AG04449 (cell line): ENCODE measurements at places on chromosomes 16 and 17.
A peak's percentile ranks its signal among the peaks of the same experiment; 100 is the strongest.

- DNase-seq: no peak
These were observed 10.3 kb downstream of the CUEDC1 start for GRCh38 chr17:57944908-57945307.

GRCh38 chr17:65799869-65800268 lies 238.4 kb upstream of the AXIN2 start:
- no peak for DNase-seq

- DNase-seq: no peak
These were observed 405 bp upstream of the ACE start for GRCh38 chr17:63476459-63476853.

DNA sequence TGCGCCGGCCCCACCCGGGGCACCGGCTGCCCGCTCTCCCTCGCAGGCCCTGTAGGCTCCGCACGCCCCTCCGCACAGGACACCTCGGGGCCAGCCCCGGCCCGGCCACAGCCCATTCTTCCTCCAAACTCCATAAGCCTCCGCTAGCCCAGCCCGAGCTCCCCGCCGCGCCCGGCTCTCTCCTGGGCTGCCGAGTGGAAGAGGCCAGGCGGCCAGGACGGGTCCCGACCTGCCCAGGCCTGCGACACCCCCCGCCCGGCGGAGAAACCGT lies 397 bp downstream of the NCOR1 start:
- DNase-seq: no peak

DNA sequence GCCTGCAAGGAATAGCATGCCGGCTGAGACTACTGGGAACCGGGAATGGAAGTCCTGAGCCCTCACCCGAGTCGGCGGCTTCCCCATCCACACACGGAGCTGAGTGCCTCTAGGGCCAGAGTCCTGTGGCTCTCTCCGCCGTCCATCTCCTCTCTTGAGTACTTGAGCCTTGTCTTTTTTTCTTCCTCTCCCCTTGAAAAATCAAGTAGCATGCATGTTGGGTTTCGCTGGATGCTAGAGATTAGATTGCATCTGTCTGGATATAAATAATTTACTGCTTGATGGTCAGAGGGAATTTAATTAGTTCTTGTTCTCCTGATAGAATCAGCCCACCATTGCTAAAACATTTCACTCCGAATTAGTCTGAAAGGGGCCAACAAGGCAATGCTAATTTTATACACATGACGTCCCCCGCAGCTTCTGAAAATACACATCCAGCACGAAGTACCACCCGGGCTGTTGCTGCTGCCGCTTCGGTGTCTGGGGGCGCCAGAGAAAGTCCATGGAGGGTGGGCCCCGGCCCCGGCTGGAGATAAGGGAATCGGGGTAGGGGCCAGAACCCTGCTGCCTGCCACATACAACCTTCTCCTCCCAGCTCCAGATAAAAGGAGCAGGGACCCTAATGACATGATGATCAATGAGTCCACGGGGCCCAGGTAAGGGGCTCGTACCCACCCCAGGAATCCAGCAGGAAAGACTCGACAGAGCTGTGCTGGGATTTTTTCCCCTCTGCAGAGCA lies 48.5 kb downstream of the RBFOX3 start:
- no peak for DNase-seq

- DNase-seq: no peak
These were observed 23.6 kb upstream of the FZD2 start for GRCh38 chr17:44533533-44534246.

GRCh38 chr17:39818358-39819000 lies 45.6 kb downstream of the IKZF3 start:
- DNase-seq: no peak

- no peak for DNase-seq
These were observed 85.3 kb upstream of the LGALS9 start for GRCh38 chr17:27545562-27546229.

DNA sequence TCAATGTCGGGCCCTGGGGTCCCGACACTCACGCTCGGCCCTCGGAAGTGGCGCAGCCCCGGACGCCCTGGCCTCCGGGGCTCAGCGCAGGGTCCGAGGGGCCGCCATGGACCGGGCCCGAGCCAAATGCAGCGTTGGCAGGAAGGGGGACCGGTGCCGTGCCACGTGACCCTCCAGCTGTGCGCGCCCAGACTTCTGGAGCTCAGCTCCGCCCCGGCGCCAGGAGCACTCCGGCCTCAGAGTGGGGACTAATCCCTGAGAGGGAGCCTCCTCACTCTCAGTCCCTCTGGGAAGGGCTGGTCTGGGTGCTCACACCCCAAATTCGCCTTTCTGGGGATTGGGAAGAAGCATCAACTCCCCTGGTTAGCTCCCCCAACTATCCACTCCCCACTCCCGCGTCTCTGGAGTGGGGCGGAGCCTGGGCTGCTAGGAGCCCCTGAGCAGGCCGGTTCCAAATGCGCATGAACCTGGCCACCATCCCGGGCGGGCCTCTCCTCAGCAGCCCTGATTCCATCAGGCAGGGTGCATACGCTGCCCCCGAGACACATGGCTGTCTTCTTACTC lies at the start of gene B3GNT9:
Gene B3GNT9, minus strand, starts transcription at position 166 of the 564 bp plus-strand sequence. CDS start 513 bp downstream, outside the sequence.
- no peak for DNase-seq

DNA sequence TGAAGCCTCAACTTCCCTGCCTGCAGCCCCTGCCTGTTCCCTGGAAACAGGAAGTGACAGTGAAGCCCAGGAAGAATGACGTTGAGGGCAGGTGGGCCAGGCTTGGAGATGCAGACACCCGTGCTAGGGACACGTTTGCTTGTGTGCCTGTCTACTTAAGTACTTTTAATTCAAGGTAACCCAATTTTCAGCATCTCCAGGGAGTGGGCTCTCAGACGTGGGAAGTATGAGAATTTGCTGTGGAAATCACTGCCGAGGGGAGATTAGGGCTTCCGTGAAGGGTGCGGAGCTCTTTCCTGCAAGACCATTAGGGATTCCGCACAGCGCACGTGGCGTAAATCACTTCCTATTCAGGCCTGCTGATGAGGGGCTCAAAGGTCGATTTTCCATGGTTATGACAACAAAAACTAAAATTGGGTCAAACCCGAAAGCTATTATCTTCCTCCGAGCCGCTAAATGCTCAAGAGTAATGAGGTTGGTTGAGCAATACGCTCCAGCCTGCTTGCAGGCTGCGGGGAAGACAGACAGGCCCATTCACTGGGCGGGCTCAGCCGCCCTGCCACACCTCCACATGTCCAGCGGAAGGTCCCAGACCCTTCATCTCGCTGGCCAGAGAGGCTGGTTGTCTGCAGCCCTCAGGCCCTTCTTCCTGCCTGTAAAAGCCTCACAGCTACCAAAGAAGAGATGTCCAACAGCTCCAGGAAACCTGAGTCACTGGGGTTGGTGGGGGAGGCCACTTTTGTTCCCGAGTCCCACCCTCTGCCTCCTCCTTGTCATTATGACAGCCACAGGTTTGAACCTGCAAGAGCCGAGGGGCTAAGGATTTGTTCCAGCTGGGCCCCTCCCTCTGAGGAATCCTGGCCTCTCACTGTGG lies 109.9 kb downstream of the RBFOX3 start:
- no peak for DNase-seq

GRCh38 chr17:3845291-3845620 lies 790 bp downstream of the NCBP3 start:
- no peak for DNase-seq

GRCh38 chr16:13014476-13014875 lies 113.1 kb downstream of the SHISA9 start:
- no peak for DNase-seq

DNA sequence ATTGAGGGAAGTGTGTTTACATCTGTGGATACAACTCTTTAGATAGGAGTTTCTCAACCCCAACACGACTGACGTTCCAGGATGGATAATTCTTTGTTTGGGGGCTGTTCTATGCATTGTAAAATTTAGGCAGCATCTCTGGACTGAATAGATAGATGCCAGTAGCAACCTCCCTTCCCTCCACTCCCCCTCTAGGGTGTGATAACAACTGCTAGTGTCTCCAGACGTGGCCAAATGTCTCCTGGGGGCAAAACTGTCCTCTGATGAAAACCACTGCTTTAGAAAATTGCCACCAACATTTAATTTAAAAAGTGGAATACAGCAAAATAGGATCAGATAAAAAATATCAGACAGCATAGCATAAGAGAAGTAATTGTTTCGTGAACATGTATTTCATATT lies 79.9 kb downstream of the HS3ST3A1 start:
- no peak for DNase-seq

DNA sequence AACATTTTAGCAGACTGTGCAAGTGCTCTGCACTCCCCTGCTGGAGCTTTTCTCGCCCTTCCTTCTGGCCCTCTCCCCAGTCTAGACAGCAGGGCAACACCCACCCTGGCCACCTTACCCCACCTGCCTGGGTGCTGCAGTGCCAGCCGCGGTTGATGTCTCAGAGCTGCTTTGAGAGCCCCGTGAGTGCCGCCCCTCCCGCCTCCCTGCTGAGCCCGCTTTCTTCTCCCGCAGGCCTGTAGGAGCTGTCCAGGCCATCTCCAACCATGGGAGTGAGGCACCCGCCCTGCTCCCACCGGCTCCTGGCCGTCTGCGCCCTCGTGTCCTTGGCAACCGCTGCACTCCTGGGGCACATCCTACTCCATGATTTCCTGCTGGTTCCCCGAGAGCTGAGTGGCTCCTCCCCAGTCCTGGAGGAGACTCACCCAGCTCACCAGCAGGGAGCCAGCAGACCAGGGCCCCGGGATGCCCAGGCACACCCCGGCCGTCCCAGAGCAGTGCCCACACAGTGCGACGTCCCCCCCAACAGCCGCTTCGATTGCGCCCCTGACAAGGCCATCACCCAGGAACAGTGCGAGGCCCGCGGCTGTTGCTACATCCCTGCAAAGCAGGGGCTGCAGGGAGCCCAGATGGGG lies 3.1 kb downstream of the GAA start:
- no peak for DNase-seq

- no peak for DNase-seq
These were observed 98.5 kb downstream of the METRNL start for GRCh38 chr17:83177611-83178532.

DNA sequence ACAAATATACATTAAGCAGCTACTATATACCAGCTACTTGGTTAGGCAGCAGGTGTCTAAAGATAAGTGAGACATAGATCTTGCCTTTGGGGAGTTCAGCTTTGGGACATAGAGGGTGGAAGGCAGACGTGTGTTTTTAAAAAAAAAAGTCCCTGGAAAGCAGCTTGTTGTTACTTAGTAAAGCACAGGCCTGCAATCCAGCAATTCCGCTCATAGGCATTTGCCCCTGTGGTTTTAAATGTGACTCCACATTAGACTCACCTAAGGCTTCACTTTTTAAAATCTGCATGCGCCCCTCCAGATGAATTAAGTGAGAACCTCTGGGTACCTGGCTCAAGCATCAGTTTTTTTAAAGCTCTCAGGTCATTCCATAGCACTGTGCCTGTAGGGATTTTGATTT lies 7.2 kb upstream of the MLYCD start:
- DNase-seq: no peak

DNA sequence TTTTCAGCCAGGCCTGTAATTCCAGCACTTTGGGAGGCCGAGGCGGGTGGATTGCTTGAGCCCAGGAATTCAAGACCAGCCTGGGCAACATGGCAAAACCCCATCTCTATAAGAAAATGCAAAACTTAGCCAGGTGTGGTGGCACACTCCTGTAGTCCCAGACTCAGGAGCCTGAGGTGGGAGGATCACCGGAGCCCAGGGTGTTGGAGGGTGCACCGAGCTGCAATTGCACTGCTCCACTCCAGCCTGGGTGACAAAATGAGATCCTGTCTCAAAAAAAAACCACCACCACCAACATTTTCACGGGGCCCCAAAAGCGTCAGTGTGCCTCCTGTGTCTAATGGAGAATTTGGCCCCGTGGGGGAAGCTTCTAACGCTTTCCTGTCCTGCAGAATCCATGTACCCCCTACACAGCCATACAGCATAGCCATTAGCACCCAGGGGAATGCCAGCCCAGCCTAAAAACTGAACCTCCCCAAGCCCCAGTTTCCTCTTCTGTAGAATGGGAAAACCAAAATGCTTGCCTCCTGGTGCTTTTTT lies 22.2 kb upstream of the MAP3K14 start:
- no peak for DNase-seq

DNA sequence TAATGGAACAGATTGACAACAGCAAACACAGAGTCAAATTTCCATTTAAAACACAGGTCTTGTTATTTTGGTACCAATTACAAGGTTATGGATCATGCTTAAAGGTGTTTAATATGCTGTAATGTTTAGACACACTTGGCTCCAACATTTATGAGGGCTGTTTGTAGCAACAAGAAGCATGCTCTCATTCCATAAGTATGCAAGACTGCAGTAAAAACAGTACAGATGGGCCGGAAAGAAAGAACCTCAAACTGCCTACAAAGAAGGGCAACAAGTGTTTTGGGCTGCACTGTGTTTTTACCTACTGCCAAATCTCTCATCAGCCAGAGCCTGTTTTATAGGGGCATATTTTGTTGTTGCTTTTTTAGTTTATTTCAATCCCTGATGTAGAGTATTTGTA lies 100.5 kb upstream of the HS3ST3A1 start:
- DNase-seq: peak; percentile 42
